ENCODE measurements at places on chromosomes 3 and 15.

- DNase-seq: no peak
These were observed 371.9 kb upstream of the CNTN4 start for GRCh38 chr3:1726741-1727140.

DNA sequence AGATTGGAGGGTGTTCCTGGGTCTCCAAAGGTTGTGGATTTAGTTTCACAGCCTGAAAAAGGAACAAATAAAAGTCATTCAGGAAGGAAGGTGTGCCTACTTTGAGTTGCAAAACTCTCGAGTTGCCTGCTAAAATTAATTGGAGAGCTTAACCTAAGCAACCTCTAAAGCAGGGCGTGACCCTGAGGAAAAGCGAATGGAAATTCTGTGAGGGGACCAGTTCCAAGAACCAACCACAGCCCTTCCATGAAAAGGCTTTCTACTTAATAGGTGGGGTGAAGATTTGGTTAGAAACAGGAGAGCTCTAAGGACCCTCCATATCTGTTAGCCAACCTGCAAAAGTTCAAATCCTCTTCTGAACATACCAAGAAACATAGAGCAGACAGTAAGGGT is 1.5 kb downstream of the CD80 start:
- no peak for DNase-seq

DNA sequence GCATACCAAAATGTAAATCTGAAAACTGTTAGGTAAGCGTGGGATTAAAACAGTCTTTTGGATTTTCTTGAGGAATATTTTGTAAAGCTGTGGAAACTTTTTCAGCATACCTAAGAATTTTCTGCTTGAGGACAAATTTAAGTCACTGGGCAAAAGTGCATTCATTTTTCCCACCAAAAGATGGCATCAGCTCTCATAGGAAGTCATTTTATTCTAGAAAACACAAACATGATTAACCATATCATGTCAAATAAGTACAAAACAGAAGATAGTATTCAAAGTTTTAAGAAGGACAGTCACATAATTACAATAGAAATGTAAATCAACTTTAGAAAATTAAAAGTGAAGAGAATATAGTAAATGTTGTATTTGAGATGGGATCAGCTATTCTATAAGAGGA is 63.5 kb downstream of the SLC49A4 start:
- no peak for DNase-seq

DNA sequence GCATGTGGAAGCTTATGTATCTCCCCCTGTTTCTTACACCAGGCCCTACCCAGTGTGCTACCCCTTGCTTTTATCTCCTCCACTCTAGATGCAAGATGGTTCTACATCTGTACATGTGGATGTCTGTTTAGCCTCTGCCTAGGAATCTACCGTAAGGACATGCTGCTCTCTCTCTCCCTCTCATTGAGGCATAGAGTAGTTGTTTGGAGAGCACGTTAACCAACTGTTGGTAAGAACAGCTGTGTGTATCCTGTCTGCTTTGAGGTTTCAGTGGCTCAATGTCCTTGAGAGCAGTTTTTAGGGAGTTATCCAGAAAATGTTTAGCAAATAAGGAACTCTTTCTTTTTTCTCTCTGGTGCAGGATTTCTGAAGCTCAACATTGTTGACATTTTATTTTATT is 152.8 kb downstream of the DNAJB8 start:
- DNase-seq: no peak

- no peak for DNase-seq
These were observed 53.4 kb upstream of the VILL start for GRCh38 chr3:37937156-37937555.

DNA sequence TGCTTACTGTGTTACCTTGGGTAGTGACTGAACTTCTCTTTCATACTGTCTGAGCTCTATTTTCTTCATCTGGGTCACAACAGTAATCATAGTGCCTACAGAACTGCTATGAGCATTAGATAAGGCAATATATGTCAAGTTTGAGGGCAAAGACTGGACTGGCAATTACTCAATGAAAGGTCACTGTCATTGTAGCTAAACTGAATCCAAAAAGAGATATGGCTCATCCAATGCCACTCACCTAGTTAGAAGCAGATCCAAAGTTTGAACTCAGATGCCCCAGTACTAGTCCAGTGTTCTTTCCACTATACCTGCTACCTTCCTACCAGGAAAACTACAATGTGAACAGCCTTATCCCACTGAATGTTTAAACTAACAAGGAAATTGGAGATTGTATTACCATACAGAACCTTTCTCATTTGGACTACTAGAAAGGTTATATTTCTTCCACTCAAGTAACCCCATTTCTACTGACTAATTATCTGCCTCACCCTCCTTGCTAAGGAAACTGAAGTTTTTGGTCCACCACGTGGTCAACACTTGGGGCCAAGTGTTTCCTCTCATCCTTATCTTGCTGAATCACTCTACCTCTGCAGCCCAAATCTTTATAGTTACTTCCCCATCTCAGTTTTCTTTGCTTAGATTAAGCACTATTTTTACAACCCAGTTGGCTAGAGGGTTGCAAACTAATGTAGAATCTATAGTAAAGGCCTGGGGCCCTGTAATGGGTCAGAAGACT is 202.3 kb upstream of the LPP start:
- no peak for DNase-seq

DNA sequence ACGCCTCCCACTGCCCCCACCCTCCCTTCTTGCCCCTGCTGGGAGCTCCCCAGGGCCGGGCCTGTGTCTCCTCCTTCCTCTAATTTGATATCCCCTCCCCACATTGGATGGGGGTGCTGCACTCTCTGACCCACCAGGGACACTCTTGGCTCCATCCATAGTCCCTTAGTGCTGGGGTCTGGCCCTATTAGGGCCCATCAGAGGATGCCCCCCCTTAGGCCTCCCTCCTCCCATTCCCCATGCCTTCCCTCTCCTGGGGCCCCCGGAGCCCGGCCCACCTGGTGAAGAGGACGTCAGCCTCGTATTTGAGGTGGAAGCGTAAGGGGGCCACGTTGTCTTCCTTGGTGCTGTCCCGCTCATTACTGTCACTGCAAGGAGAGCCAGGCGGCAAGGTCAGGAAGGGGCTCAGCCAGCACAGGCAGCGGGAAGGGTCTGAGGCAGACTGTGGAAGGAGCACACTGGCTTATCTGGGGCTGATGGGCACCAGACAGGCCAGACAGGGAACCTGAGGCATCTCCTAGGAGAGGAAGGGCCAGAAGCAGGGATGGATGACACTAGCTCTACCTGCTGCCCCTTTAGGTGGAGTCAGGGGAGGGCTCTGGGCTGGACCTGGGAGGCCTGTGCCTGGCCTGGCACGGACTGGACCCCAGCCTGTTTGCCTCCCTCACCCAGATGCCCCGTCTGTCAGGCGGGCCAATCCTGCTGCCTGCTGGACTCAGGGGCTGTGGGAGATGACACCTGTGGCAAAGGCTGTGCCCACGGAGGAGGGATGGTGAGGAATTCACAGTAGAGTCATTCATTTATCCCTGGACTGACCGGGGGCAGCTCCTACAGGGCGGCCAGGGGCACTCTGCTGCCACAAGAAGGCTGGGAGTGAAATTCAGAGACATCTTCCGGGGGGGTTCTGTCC is 36.2 kb downstream of the FEM1B start:
- no peak for DNase-seq

GRCh38 chr15:34341381-34342212 is 1.3 kb downstream of the NOP10 start:
- DNase-seq: no peak

- no peak for DNase-seq
These were observed 6.6 kb upstream of the TPRG1 start for GRCh38 chr3:189165092-189165612.

GRCh38 chr15:84987949-84988624 is 6.4 kb downstream of the PDE8A start:
- DNase-seq: no peak

GRCh38 chr3:176581589-176581988 is 615.7 kb downstream of the TBL1XR1 start:
- no peak for DNase-seq

DNA sequence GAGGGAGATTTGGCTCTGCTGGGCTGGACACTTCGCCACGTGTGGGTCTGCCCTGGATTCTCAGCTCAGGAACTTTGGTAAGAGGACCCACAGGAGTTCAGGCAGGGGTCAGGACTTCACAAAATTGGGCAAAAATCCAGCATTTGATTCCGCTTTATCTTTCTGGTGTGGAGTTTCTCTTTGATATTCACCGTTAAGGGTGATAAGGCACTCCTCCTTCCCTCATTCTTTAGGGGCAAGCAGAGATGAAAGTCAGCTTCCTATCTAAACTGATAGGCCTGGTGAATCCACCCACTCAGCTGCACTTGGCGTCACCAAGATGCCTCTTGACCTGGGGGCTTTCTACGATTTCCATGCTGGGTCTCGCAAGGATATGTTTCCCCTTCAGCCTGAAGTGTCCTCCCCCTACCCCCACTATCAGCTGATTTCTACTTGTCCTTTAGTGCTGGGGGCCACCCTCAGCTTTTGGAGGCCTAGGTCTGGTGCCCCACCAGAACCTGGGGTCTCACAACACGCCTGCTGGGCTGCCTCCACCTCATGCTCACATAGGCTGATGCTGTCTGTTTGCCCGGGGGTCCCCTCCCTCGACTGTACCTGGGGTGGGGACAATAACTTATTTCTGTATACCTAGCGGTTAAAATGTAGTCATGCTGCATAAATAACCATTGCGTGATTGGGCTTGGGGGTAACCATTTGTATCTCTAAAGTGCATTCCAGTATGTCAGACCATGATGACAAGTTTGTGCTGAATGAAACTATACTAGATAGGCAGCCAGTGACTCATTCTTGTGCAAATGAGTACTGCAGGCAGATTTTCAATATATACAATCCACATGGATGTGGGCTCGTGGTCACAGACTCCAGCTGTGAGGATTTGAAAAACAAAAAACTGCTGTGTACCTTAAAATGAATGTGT is 248.3 kb downstream of the ADAMTS17 start:
- DNase-seq: no peak

- peak; percentile 36 for DNase-seq
These were observed 10.8 kb downstream of the FOXL2 start for GRCh38 chr3:138935863-138936740.

DNA sequence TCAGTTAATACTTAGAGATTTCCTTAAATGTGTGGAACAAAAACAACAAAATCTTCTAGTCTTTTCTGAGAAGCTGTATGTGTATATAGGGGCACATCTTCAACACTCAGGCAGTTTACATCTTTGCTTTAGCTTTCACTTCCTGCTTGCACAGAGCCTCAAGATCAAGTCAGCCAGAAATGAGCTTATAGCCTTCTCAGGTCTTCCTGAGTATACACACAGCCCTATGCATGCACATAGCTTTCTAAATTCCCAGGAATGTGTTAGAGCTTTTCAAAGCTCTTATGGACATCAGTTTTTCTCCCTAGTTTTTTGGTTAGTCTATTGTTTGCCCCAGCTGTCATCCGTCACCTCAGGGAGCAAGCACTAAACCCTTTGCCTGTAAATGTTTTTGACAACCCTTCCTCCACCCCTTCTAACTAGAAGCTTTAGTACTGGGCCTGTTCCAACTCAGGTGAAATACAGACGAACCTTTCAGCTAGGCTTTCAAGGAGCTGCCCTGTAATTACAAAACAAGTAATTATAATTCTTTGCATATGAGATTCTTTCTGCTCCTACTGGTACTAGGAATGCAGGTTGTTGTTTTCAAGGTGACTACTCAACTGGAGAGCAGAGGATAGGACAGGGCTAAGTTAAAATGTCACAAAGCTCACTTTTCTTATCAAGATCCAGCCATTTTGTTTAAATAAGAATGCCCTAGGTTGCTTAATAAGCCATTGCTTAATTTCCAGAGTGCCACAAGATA is 22.6 kb upstream of the MTMR10 start:
- DNase-seq: no peak

GRCh38 chr3:166446291-166446690 is 609.1 kb upstream of the BCHE start:
- no peak for DNase-seq

- DNase-seq: peak; percentile 41
These were observed at the start of gene DLEC1 for GRCh38 chr3:38039101-38039898. Gene DLEC1 (plus strand): TSS chr3:38039208. CDS start chr3:38039226, 18 bp downstream.

DNA sequence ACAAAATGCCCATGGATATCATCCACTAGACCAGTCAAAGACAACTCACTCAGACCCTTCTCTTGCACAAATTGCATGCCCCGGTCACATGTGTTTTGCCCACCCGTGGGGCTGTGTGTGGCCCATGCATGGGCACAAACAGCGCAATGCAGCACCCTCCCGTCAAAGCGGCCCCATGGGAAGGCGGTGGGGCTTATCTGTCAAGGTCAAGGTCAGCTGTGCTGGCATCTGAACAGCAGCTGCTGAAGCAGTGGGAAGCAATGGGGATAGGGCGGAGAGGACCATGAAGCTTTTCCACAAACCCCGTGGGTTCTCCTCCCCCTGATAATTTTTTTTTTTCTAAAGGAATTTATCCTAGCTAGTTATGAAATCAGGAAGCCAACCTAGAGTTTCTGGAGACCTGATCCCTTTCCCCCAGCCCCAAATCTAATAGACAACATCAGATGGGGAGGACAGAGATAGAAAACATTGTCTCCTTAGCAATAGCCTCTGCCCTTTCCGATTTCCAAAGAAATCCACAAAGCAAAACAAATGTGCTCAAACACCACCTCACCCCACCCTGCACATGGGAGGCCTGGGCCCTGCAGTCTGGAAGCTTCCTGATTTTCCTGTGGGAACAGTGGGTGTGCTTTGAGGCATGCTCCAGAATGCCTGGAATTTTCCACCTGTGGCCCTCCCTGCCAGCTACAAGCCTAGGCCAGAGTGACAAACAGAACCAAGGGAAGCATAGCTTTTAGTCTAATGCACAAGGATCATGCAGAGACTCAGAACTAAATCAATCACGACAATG is 84.4 kb downstream of the BDH1 start:
- no peak for DNase-seq

DNA sequence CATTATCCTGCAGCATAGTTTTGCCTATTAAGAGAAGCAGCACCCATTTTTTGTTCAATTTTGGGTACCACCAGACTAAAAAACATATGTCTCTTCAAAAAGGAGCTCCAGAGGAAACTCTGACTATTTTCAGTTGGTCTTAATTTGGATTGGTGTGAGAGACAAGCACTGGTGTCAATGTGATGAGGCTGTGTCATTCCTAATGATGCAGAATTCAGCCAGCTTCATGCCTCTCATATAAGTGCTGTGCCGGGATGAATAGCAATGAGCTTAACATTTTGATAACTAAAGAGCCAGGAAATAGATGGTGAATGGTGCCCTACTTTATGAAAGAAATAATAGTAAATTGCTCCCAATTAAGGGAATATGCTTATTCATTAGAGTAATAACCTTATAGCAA is 15.9 kb downstream of the POPDC2 start:
- DNase-seq: no peak

- no peak for DNase-seq
These were observed 816.4 kb downstream of the ROBO1 start for GRCh38 chr3:78951342-78951945.

DNA sequence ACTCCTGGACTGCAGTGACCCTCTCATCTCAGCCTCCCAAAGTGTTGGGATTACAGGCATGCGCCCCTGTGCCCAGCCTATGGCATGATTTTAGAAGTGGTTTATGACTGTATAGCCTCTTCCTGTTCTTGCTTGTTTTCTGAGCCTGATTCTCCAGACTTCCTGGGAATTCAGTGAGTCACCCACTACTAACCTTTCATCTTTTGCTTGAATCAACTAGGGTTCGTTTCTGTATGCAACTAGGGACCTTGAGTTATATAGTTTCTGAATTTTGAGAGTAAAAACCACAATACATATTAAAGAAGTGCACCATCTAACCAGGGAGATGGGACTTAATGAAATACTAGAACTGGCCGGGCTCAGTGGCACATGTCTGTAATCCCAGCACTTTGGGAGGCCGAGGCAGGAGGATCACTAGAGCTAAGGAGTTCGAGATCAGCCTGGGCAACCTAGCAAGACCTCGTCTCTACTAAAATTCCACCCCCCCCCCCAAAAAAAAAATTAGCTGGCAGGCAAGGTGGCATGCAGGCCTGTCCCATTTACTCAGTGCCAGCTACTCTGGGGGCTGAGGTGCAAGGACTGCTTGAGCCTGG is 76.0 kb downstream of the ZNF609 start:
- DNase-seq: no peak
